HS-5 (cell line): ENCODE measurements at places on chromosomes 2 and 18.

GRCh38 chr18:47969816-47970215 lies 39.4 kb upstream of the SMAD2 start:
- DNase-seq = no peak

DNA sequence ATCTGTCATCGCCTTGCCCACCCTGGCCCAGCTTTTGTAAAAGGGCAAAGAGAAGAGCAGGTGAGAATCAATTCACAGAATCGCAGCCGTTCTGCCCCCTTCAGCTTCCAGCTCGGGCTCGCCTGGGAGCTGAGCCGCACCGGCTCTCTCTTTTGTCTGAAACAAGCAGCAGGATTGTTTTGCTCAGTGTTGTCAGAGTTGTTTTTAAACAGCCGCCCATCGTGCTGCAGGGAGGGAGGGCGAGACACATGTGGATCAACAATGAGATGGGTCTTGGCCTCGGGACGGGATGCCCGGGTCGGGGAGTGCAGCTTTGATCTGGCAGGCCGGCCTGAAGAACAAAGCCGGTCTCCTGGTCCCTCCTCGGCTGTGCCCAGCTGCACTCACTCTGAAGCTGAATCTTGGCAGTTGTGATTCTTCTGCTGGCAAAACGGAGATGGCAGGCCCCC lies 39.7 kb upstream of the HDAC4 start:
- DNase-seq = no peak

DNA sequence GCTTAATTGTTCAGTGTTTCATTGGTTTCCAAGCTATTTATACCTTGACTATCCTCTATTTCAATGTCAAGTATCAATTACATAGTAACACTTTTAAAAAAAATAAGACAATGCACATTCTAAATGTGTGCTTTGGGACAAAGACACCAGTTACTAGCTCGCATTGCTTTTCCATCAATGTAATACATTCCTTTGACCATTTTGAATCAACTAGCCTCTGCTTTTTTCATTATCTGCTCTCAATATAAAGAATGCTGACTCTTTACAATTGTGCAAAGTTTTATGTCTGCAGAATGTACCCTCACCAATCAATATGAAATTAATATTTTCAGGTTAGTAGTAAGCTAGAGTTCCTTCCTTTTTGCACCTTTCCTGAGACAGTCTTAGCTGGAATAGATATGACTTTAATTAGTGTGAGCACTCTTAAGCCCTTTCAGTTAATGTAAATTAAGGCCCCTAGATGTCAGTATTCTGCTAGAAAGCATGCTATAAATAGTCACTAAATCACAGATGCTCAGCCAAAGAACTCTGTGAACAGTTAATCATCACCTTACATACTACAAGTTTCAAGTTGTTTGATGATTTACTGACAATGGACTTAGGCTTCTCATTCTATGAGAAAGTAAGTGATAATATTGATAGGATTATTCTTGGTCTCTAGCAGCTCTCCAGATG lies 413.6 kb downstream of the PTH2R start:
- peak; percentile 20 for DNase-seq

GRCh38 chr2:197113275-197113711 lies 186.8 kb upstream of the PGAP1 start:
- no peak for DNase-seq

DNA sequence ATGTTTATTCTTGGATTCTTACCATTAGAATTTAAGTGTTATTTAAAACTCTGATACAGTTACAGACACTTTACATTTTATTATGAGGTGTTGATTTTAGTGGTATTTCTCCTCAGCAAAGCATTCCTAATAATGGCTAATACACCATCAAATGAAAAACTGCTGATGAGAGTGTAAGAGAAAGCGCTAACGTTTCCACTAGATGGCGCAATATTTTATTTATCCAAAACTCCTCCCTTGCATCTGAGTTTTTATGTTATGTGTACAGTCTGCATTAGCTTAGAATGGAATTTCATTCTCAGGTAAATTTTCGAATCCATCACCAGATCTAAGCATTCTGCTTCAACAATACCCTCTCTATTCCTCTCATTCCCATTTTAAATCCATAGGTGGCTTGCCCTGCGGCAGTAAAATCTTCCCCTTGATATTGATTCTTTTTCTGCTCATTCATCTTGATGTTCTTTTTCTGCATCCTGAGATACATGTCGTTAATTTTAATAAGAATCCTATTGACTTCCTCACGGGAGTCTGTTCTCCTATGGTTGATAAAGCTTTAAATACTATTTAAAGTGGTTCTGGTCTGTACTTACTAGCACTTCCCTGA lies 53.9 kb downstream of the PRKRA start:
- DNase-seq = peak; percentile 41

DNA sequence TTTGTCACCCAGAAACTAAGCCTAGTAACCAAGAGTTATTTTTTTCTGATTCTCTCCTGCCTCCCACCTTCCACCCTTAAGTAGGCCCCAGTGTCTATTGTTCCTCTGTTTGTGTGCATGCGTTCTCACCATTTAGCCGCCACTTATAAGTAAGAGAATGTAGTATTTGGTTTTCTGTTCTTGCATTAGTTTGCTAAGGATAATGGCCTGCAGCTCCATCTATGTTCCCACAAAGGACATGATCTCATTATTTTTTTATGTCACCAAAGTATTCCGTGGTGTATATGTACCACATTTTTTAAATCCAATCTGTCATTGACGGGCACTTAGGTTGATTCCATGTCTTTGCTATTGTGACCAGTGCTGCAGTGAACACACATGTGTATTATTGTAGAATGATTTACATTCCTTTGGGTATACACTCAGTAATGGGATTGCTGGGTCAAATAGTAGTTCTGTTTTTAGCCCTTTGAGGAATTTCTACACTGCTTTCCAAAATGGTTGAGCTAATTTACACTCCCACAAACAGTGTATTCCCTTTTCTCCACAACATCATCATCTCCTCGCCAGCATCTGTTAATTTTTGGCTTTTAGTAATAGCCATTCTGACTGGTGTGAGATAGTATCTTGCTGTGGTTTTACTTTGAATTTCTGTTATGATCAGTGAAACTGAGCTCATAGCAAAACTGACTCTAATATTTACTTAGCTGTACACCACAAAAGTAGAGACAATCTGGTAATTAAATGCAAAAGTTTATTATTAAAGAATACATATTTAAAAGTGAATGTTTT lies 660.1 kb upstream of the SLC8A1 start:
- DNase-seq = no peak

DNA sequence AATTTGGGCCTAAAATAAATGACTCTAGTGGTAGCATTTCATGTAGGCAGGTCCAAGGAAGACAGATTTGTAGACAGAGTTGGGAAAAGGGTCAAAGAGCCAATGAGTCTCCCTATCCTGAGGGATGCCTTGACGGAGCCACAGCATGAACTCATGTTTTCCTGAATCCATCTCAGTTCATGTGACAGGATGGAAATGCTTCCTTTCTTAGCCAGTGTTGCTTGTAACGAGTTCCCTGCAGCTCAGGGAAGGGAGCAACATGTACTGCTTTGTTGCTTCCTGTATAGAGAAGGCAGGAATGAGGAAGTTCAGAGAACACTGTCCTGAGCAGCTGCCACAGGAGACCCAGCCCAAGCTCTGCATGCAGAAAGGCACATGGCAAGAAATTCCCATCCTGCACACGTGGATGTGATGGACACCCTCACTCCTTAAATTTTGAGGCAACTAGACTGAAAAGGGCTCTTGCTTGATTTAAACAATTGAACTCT lies 27.9 kb downstream of the TMEM17 start:
- DNase-seq = no peak

- no peak for DNase-seq
These were observed 51.9 kb downstream of the LRPPRC start for GRCh38 chr2:43943809-43944452.

- no peak for DNase-seq
These were observed 5.7 kb downstream of the NCKAP5 start for GRCh38 chr2:133562558-133562957.

- no peak for DNase-seq
These were observed 234.5 kb downstream of the PARD3B start for GRCh38 chr2:204779771-204780170.

DNA sequence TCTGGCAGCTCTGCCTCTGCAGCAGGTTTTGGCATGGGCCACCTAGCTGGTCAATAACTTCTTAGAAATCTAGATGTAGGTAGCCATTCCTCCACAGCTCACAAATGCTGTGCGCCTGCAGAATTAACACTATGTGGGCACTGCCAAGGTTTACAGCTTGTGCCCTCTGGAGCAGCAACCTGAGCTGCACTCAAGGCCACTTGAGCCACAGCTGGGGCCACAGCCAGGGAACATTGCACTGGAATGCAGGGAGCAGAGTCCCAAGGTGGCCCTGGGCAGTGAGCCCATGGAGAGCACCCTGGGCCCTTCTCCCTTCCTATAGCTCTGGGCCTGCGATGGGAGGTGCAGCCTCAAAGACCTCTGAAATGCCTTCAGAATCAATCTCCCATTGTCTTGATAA lies 365.3 kb downstream of the SATB2 start:
- no peak for DNase-seq

GRCh38 chr18:24199372-24199962 lies 60.6 kb downstream of the CABYR start:
- DNase-seq = no peak

DNA sequence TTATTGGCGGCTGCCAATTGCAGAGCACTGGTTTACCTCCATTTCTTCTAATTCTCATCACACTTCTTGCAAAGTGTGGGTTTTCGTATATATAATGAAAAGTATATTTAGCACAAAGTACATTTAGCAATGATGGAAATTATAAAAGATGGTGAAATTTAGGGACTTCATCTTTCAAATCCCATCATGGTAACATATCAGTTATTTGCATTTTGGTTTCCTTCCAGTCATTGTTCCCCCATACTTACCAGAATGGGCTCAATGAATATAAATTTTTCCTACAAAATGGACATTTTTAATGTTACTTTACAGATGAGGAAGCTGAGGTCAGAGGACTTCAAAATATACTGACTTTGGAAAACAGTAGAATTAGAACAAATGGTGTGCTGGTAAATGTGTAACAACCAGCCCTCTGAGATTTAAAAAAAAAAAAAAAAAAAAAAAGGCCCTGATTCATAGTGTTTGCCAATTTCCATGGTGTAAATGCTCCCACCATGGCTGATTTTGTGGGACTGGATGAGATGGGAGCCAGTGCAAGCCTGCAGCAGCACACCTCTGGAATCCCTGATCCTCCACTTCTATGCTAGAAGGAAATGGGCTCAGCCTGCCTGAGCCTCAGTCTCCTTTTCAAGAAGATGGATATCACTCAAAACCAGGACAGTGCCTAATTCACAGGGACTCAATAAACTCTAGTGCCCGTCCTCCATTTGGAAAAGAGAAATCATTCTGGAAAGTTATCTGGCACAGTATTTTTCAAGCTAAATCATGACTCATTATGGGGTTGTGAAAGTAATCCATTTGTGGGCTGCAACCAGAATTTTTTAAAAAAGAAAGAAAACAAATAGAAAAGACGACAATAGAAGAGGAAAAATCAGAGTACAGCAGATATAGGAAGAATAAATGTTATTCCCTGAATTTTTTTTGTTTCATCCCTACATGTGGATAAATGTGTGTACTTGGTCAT lies 34.0 kb downstream of the LBH start:
- DNase-seq = no peak

- no peak for DNase-seq
These were observed 121.1 kb downstream of the TANC1 start for GRCh38 chr2:159089543-159089942.

GRCh38 chr18:44672506-44672905 lies 8.2 kb upstream of the SETBP1 start:
- DNase-seq = no peak

GRCh38 chr2:47190188-47190881 lies 35.2 kb upstream of the STPG4 start:
- DNase-seq = no peak

DNA sequence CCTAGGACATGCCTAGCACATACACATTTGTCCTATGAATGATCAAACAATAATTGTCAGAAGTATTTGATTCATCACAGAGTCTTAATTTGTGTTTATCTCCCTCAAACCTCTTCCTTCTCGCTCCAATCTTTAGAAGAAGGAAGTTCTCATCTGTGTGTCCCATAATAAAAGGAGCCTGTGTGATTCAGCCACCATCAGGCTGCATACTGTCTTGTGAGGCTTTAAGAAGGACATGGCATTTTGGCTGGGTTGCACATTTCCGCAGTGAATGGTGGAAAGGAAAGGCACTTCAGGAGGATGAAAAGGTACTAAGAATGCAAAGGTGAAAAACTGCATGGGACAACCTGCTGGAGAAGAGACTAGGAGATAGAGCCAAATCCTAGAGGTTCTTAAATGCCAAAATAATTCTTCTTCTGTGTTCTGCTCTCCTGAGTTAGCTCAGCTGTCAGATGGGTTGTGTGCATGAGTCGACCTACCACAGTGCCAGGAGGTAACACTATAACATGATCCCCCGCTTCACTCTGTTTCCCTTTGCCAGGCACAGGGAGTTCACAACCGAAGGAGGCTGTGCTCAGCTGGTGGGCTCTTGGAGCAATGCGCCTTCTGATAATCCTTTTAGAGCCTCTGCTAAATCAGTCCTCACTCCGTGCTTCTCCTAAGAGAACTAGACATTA lies 120.1 kb downstream of the IRS1 start:
- no peak for DNase-seq

DNA sequence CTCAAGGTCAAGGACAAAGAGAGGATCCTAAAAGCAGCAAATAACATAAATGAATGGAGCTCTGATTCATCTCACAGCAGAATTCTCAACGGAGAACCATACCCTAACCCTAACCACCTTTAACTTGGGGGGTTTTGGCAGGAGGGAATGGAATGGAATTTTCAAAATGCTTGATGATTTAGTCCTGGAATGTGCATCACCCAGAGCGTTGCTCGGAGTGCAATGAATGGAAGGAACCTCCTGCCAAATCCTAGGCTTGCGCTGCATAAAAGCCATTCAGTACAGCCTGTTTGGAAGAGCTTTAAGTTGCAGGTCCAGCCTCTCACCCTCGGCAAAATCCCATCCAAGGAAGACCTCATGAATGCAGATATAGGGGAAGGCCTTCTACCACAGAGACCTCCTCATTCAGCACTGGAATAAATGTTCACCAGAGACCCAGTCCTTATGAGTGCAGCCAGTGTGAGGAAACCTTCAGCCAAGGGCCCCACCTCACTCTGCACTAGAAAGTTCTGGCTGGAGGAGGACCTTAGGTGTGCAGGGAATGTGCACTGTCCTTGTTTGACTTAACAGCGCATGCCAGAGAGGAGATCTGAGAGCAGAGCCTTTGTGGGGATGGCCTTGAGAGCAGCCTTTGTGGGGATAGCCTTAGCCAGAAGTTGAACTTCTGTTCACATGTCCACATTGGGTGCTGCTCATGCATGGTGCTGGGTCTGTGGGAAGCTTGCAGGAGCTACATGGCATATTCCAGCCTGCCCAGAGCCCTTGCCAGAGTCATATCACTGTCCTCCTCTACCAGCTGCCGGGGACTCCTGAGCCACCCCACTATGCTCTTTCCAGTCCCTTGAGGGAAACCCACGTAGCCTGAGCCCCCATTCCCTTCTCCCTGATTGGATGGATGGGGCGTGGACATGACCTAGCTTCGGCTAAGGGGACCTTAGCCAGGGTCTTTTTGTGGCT lies 30.5 kb downstream of the ASB1 start:
- no peak for DNase-seq

- DNase-seq = no peak
These were observed 42.7 kb upstream of the PELI1 start for GRCh38 chr2:64186699-64187605.
